ENCODE measurements at places on chromosomes 3 and 15.

- no peak overlapping the region for H3K27ac ChIP-seq
- H3K27me3 ChIP-seq = no peaks in the 10 kb centered on the region
- H3K4me1 ChIP-seq = no peaks in the 10 kb centered on the region
Observed at GRCh38 chr3:152738656-152739055, 96.3 kb upstream of the P2RY1 start.

DNA sequence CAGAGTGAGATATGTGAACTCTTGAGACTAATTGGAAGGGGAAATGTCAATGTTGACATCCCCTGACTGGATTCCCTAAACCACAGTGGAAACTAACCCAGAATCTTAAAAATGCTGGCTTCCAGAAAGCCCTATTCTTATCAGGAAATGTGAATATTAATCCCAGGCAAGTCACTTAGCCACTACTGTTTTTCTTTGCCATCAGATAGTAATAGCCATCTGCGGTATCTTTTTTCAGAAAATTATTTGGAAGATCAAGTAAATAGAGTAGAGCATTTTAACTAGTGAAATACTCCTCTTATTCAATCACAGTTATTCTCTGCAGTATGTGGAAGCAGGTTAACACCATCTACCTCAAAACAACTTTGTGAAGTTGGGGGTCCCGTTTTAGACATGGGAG, 318.9 kb downstream of the RORA start:
- no peaks in the 10 kb centered on the region for H3K36me3 ChIP-seq
- no peak overlapping the region for H3K27ac ChIP-seq
- H3K4me1 ChIP-seq = peaks cover 4% of the 10 kb centered on the region
- H3K4me3 ChIP-seq = no peak overlapping the region
- DNase-seq = no peak

GRCh38 chr15:66046751-66047150, 177.5 kb downstream of the RAB11A start:
- no peak overlapping the region for H3K4me3 ChIP-seq
- H3K4me1 ChIP-seq = no peaks in the 10 kb centered on the region
- no peak for DNase-seq
- peaks cover 6% of the 10 kb centered on the region for H3K27me3 ChIP-seq

DNA sequence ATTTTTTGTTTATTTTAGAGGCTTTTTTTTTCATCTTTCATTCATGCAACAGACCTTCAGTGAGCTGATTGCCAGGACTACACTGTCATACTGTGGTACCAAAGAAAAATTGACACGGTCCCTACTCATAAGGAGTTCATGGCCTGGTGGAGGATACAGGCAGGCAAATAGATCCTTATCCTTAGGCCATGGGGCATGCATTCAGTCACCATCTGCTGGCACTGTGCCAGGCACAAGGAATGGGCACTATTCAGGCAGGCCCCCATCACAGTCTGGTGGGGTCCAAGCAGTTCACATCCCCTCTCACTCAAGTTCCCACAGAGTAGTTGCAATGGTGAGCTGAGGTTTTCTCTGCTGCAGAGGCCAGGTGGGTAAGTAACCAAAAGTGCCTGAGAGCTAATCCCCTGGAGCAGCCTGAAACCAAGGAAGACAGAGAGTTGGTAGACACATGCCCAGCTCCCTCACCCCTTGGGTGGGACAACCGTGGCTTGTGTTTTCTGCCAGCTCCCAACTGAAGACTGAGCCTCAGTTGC, 17.3 kb downstream of the CISH start:
- peaks cover 51% of the 10 kb centered on the region for H3K4me1 ChIP-seq
- peaks cover 3% of the 10 kb centered on the region for H3K36me3 ChIP-seq
- no peak for DNase-seq
- no peak overlapping the region for H3K4me3 ChIP-seq

GRCh38 chr15:78453447-78453846, 15.4 kb downstream of the IREB2 start:
- DNase-seq = no peak
- no peaks in the 10 kb centered on the region for H3K36me3 ChIP-seq
- H3K27me3 ChIP-seq = peaks cover 1% of the 10 kb centered on the region

- no peak for DNase-seq
- no peak overlapping the region for H3K4me3 ChIP-seq
- H3K4me1 ChIP-seq = no peaks in the 10 kb centered on the region
Observed at GRCh38 chr15:45259796-45260195, 7.8 kb downstream of the SLC28A2 start.

GRCh38 chr3:24714436-24714835, 219.8 kb upstream of the THRB start:
- H3K27me3 ChIP-seq = peaks cover 2% of the 10 kb centered on the region
- H3K36me3 ChIP-seq = no peaks in the 10 kb centered on the region
- H3K4me1 ChIP-seq = no peaks in the 10 kb centered on the region
- no peak for DNase-seq
- no peak overlapping the region for H3K4me3 ChIP-seq

DNA sequence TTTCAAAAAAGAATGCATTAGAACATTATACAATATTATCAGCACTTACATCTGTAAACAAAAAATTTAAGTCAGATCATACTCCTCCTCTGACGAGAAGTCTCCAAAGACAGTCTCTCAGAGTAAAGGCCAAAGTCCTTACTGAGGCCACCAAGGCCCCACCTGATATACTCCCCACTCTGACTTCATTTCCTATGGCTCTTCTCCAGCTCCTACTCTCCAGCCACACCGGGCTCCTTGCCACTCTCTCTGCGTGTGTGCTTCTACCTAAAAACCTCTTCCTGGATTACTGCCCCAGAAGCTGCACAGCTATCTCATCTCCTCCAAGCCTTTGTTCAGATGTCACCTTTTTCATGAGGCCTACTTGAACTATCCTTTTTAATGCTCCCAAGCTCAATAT, 5.0 kb downstream of the DCP1A start:
- H3K27ac ChIP-seq = no peak overlapping the region
- peaks cover 30% of the 10 kb centered on the region for H3K4me1 ChIP-seq
- DNase-seq = no peak
- H3K36me3 ChIP-seq = peaks cover 13% of the 10 kb centered on the region
- peaks cover 4% of the 10 kb centered on the region for H3K27me3 ChIP-seq

GRCh38 chr3:125115640-125116039, 59.8 kb upstream of the HEG1 start:
- H3K36me3 ChIP-seq = no peaks in the 10 kb centered on the region
- H3K4me1 ChIP-seq = peaks cover 73% of the 10 kb centered on the region
- H3K4me3 ChIP-seq = peak overlapping the region; percentile 76
- peak; percentile 53 for DNase-seq
- peaks cover 3% of the 10 kb centered on the region for H3K27me3 ChIP-seq
- H3K27ac ChIP-seq = peak overlapping the region; percentile 82

DNA sequence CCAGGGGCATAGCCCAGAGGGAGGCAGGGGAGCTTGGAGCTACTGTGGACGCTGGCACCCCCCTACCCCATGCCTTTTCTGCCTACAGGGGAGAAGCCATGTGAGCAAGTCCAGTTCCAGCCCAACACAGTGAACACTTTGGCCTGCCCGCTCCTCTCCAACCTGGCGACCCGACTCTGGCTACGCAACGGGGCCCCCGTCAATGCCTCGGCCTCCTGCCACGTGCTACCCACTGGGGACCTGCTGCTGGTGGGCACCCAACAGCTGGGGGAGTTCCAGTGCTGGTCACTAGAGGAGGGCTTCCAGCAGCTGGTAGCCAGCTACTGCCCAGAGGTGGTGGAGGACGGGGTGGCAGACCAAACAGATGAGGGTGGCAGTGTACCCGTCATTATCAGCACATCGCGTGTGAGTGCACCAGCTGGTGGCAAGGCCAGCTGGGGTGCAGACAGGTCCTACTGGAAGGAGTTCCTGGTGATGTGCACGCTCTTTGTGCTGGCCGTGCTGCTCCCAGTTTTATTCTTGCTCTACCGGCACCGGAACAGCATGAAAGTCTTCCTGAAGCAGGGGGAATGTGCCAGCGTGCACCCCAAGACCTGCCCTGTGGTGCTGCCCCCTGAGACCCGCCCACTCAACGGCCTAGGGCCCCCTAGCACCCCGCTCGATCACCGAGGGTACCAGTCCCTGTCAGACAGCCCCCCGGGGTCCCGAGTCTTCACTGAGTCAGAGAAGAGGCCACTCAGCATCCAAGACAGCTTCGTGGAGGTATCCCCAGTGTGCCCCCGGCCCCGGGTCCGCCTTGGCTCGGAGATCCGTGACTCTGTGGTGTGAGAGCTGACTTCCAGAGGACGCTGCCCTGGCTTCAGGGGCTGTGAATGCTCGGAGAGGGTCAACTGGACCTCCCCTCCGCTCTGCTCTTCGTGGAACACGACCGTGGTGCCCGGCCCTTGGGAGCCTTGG, 5.6 kb downstream of the CIB1 start:
- H3K27ac ChIP-seq = peak overlapping the region; percentile 76
- H3K27me3 ChIP-seq = peaks cover 25% of the 10 kb centered on the region

DNA sequence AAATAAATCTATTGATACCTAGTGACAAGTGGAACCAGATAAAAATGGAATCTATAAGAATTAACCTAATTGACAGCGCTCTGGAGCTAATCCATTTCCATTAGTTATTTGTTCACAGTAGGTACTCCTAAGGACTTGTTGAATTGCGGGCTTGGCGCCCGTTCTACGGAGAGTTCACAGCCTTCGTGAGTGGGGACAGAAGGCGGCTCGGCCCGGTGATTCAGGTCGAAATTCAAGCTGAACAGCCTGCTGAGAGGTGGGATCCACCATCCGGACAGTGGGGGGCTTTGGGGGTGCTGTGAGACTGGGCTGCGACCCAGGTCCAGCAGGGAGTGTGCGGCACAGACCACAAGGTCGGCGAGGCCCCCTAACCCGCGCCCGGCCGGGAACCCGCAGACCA, 779 bp upstream of the CTNNB1 start:
- peaks cover 38% of the 10 kb centered on the region for H3K4me1 ChIP-seq
- no peak for DNase-seq
- peak overlapping the region; percentile 87 for H3K27ac ChIP-seq
- H3K36me3 ChIP-seq = no peaks in the 10 kb centered on the region
- H3K4me3 ChIP-seq = peak overlapping the region; percentile 90

DNA sequence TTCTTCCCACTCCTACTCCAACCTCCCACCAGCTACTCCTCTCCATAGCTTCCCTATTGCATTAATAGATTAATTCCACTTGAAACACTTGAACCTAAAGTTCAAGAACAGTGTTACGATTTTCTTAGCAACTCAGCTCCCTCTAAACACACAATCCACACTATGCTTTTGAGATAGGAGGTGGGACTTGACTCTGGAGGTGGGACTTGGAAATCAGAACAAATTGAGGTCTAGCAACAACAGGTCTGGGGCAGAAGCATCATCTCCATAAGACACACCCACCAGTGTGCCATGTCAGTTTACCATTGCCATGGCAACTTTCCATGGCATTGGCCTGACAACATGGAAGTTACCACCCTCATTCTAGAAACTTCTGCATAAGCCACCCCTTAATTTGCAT, 336.5 kb upstream of the ALCAM start:
- peaks cover 4% of the 10 kb centered on the region for H3K36me3 ChIP-seq
- no peak overlapping the region for H3K4me3 ChIP-seq
- no peak for DNase-seq
- no peak overlapping the region for H3K27ac ChIP-seq

GRCh38 chr3:98721776-98722175, 41.4 kb upstream of the ST3GAL6 start:
- peaks cover 2% of the 10 kb centered on the region for H3K27me3 ChIP-seq
- no peak overlapping the region for H3K27ac ChIP-seq
- DNase-seq = no peak
- H3K4me1 ChIP-seq = no peaks in the 10 kb centered on the region
- no peaks in the 10 kb centered on the region for H3K36me3 ChIP-seq
- H3K4me3 ChIP-seq = no peak overlapping the region

DNA sequence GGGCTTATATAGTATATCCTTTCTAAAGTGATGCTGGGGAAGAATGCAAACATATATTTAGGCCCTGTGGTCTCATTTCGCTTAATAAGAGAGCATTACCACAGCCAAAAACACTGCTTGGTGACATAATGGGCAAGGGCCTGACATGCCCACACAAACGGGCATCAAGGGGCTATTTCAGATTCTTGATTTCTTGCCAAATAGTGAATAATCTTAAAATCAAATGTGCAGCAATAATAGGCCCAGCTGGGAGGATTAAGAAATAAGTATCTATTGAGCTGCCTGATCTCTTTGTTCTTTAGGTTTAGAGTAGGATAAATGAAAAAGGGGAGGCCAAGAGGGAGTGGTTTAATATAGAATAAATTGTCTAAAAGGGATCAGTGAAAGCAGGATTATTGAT, 241.0 kb upstream of the GBE1 start:
- no peak overlapping the region for H3K4me3 ChIP-seq
- H3K27ac ChIP-seq = no peak overlapping the region
- no peaks in the 10 kb centered on the region for H3K27me3 ChIP-seq
- no peaks in the 10 kb centered on the region for H3K4me1 ChIP-seq

- H3K36me3 ChIP-seq = no peaks in the 10 kb centered on the region
- no peak overlapping the region for H3K4me3 ChIP-seq
- H3K27ac ChIP-seq = no peak overlapping the region
- H3K27me3 ChIP-seq = no peaks in the 10 kb centered on the region
- no peak for DNase-seq
Observed at GRCh38 chr3:155302891-155303290, 9.4 kb upstream of the STRIT1 start.

- peaks cover 10% of the 10 kb centered on the region for H3K36me3 ChIP-seq
- H3K27me3 ChIP-seq = peaks cover 1% of the 10 kb centered on the region
- no peak overlapping the region for H3K4me3 ChIP-seq
- H3K4me1 ChIP-seq = peaks cover 66% of the 10 kb centered on the region
Observed at GRCh38 chr15:91913560-91913959, 60.1 kb downstream of the SLCO3A1 start.

DNA sequence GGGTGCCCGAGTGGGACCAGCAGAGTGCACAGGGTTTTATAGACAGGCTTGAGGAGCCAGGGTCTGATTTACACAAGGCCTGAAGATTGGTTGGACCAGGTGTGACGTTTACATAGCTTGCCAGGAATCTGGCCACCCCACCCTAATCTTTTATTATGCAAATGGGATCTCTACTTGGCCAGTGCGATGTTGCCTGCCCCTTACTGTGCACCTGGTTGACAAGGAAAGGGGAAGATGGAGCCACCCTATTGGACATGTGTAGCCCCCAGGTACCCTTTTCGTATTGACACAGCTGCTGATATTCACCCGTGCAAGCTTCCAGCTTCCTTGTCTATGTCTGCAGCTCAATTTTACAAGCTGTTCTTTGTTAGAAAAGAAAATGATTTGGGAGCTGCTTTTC, 132.0 kb downstream of the ARNT2 start:
- no peaks in the 10 kb centered on the region for H3K4me1 ChIP-seq
- no peak overlapping the region for H3K4me3 ChIP-seq
- peaks cover 15% of the 10 kb centered on the region for H3K27me3 ChIP-seq
- no peak overlapping the region for H3K27ac ChIP-seq
- no peak for DNase-seq

- H3K4me3 ChIP-seq = peak overlapping the region; percentile 86
- peaks cover 4% of the 10 kb centered on the region for H3K36me3 ChIP-seq
- peaks cover 24% of the 10 kb centered on the region for H3K4me1 ChIP-seq
- H3K27ac ChIP-seq = no peak overlapping the region
- DNase-seq = no peak
- peaks cover 33% of the 10 kb centered on the region for H3K27me3 ChIP-seq
Observed at GRCh38 chr3:58584690-58585004, 7.5 kb upstream of the FAM107A start.

GRCh38 chr15:49693498-49693897, 72.7 kb downstream of the DTWD1 start:
- no peak overlapping the region for H3K27ac ChIP-seq
- no peaks in the 10 kb centered on the region for H3K36me3 ChIP-seq
- H3K4me1 ChIP-seq = no peaks in the 10 kb centered on the region
- no peak for DNase-seq

- H3K36me3 ChIP-seq = no peaks in the 10 kb centered on the region
- no peak overlapping the region for H3K27ac ChIP-seq
- H3K4me1 ChIP-seq = no peaks in the 10 kb centered on the region
- H3K27me3 ChIP-seq = peaks cover 3% of the 10 kb centered on the region
Observed at GRCh38 chr3:58924578-58924977, 125.2 kb downstream of the CFAP20DC start.
